ENCODE measurements at places on chromosomes 3 and 15.
A peak's percentile ranks its signal among the peaks of the same experiment; 100 is the strongest.

DNA sequence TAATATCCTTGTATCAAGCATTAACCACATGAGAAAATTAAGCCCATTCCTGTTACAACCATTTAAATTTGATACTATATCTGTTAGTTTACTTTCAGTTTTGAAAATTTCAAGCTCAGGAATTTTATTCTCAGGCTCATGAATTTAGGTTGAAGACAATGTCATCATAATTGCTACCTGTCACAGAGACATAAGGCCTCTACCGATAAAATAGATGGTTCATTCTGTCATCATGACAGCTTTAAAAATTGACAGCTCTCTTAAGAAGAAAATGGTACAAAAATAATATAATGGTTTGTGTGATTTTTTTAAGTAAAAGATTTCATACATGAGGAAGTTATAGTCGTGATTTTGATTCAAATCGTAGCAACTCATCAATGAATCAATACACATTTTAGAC, 1003.2 kb downstream of the ROBO1 start:
- DNase-seq: no peak

- DNase-seq: no peak
Observed at GRCh38 chr15:63628123-63628822, 31.1 kb downstream of the FBXL22 start.

DNA sequence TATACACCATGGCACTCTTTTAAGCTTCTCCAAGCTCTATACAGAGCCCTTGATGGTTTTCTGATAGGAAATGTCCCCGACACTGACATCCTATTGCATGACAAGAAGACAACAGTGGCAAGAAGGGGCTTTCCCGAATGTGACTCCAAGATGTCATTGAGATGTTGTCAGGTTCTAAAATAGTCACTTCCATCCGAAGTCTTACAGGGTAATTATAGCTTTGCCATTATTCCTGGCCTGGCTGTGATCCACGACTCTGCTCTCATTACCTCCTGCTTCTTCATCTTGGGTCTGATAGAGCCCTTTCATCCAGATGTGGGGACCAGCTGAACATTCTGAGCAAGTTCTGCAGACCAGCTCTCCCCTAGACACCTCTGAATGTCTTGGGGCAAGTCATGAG, 40.6 kb upstream of the ADAMTS9 start:
- no peak for DNase-seq

- DNase-seq: peak; percentile 37
Observed at GRCh38 chr15:75776065-75776423, 63.4 kb upstream of the CSPG4 start.

DNA sequence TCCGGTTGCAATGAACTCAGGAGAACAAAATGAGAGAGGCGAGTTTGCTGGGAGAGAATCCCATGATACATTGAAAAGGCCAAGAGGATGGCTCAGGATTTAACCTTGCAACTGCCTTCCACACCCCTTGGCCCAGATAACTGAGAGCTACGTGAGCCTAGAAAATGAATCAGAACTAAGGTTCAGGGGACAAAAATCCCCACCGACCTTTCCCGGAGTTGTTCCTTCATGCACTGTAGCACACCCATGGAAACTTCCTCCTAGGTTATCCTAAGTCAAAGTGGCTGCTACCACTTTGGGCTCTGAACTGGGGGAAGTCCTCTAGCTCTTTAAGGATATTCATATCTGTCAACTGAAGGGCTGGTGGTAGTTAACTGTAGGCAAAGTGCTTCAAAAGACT, 58.3 kb upstream of the SLC4A7 start:
- no peak for DNase-seq

GRCh38 chr3:115233021-115233420, 85.9 kb upstream of the ZBTB20 start:
- DNase-seq: no peak

GRCh38 chr3:53320697-53321096, 26.6 kb downstream of the DCP1A start:
- peak; percentile 19 for DNase-seq

- no peak for DNase-seq
Observed at GRCh38 chr3:141738891-141739363, 829 bp downstream of the RNF7 start.

DNA sequence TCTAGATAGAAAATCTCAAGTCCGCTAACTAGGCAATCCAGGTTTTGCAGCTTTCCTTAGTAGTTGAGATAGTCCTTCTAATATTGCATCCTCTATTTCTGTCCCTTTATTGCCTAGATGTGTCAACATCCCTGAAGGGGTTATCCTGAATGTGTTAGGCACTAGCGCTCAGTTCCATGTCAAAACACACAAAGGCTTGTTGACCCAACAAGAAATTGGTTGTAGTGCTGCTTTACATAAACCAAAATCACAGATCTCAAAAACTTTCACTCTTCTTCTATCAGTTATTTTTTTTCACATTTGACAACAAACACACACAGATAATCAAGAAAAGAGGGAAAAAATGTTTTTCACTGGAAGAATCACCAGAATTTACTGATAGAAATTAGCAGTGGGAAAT, 51.4 kb upstream of the SOX2 start:
- no peak for DNase-seq

DNA sequence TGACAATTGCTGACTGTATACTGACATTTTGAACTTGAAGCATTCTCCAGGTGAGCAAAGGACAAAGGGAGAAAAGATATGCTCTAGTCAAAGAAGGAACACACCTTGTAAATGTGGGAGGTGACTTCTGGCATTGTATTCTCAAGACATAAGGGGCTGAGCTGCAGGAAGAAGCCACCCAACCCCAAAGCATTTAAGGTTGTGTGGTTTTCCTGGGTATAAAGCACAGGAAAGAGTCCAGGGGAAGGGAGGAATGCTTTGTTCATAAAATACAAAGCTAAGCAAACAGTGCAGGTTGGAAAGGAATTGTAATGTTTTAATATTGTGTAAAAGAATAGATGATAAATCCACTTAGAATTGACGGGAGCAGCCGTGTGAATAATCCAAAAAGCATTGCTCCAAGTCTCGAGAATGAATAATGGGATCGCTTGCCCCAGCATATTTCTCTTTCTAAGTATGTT, 102.4 kb upstream of the LRIG1 start:
- no peak for DNase-seq

GRCh38 chr3:10286596-10287295, 6.0 kb downstream of the GHRL start:
- DNase-seq: peak; percentile 56
